ENCODE measurements at places on chromosomes 12 and 14.

DNA sequence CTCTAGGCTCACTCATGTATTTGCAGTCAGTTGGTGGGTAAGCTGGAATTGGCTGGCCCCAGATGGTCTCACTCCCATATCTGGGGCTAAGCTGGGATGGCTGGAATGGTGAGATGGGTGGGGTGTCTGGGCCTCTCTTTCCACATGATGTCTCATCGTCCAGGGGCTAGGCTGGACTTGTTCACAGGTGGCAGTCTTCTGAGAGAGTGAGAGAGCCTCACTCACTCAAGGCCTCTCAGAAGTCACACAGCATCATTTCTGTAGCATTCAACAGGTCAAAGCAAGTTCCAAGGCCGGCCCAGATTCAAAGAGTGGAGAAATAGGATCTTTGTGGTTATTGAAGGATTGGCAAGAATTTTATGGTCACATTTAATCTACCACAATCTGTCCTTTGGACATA lies 102.7 kb downstream of the UNC79 start:
- no peak for DNase-seq

DNA sequence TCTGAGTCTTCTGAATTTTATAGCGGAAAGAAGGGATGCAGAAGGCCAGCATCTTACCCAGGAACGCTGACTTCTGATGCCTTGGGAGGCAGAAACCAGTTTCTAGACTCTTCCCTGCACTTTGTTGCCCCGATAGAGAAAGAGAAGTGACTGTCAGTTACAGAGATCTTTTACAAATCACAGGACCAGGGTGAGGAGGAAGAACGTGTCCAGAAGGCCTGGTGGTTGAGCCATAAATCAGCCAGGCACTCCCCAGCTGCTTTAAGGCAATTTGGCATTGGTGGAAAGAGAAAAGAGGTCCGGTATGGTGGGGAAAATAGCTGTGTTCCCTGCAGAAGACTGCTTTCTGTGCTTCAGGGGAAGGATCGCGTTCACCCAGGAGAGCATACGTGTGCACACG lies 88.7 kb upstream of the KCNA1 start:
- no peak for DNase-seq

- no peak for DNase-seq
These were observed 90.1 kb downstream of the HELB start for GRCh38 chr12:66392266-66392915.

DNA sequence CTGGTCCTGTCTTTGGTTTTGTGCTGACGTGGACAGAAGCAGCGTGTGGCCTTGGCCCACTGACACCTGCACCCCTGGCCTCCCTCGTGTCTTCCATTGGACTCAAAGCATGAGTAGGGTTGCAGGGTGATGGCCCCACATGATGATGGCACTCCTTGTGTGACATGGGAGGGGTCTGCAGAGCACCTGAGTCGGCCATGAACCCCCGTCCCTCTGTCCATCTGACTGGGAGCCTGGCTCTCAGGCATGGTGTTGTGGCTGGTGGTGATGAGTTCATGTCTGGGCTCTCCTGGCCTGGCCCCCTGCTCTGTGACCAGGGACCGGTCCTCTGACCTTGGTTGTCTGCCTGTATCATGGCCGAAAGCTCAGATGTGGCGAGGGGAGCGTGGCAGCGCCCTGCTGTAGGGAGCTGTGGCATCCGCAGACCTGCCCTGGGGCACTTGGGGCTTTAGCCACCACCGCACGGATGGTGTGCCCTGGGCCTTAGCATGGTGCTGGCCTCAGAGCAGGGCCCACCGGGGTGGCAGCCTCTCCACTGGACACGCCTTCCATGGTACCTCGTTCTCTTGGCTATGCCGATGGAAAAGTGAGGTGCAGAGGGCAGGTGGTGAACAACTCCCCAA lies 16.7 kb downstream of the ULK1 start:
- DNase-seq: no peak

DNA sequence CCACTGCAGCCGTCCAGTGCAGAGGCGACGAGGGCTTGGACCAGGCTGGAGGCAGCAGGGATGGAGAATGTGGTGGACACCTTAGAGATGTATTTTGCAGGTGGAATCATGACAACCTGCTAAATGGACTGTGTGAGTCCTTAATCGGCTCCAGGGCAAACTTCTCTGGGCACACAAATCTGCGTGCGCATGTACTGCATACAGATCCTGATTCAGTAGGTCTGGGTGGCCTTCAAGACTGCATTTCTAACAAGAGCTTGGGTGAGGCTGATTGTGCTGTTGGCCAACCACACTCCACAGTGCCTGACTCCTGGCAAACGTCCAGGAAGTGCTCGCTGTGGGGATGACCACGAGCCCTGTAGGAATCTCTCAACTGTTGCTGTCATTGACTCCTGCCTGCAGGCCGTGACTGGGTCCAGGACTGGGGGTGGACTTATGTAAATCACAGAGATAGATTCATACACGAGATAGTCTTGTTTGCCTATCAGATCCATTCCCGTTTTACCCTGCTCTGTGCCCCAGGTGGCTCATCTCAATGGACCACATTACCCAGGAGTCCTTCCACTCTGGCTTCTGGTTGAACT lies 27.2 kb downstream of the JDP2 start:
- DNase-seq: peak; percentile 61

GRCh38 chr12:56808954-56809353 lies 45.8 kb downstream of the HSD17B6 start:
- no peak for DNase-seq

DNA sequence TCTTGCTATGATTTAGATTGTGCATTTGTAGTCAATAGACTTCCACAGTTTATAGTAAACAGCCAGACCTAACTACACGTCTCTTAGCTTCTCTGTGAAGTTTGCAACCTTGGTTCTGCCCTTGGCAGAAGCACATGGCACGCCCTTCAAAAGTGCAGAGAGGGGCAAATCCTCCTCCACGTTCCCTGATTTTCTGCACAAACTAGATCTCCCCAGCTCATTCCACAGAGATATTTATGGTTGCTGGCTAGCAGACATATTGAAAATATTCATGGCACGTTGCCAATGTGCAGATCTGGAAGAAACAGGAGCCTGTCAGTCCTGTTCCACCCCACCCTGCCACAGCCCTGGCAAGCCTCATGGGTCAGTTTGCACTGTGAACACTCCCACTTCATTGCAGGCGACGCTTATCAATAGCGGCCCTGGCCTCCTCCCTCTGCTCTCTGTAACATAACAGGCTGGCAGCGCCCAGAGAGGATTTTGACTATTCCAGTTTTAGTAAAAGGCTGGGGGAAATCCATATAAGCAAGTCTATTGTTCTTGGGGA lies 6.5 kb upstream of the LGALS3 start:
- DNase-seq: peak; percentile 78

DNA sequence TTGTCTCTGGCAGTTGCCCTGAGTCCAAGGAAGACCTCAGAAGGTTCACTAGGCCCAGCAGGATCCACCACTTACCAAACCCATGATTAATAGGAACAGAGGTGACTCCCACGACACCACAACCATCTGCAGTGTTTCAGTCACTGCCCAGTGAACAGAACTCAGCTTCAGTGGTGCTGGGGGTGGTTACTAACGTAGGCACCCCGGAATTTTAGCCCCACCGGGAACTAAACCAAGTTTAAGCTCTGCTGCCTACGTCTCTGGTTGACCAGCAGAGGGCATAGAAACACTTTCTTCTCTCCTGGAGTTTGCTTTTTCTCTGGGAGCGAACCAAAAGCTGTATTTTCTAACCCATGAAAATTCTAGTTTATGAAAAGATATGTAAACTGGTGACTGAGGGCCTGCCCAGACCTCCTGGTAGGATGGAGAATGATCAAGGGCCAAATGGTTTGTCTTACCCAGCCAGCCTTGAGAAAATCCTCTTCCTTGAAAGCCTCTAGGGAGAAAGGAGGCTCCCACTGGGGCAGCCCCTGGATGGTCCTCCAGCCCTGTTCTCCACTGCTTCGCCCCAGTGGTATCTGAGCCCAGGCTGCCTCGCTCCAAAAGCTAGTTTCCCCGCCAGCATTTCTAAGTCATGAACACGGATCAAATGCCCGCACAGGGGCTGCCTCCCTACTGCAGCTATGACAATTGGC lies 379.8 kb downstream of the DPF3 start:
- DNase-seq: no peak

- no peak for DNase-seq
These were observed 118.7 kb upstream of the MDM1 start for GRCh38 chr12:68450947-68451260.

- no peak for DNase-seq
These were observed 42.0 kb upstream of the A2ML1 start for GRCh38 chr12:8780389-8780788.

DNA sequence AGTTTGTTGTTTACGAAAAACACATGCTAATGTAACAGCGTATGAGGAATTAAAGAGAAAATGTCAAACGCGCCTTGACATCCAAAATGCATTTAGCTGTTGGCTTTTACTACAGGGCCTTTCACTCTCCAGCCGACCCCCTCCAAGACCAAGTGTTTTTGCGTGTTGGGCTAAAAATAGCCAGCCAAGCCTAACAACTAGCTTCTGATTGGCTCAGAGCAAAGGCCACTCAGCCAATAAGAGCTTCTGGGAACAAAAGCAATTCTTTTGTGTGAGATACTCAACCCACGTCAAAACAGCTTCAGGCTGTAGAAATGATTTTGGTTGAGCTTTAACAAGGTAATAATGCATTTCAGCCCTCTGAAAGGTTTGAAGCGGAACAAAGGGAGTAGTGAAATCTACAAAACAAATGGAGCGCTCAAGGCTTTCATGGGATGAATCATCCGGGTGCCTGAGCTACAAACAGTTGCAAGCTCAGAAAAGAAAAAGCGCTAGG lies 198.7 kb upstream of the DCN start:
- peak; percentile 69 for DNase-seq

DNA sequence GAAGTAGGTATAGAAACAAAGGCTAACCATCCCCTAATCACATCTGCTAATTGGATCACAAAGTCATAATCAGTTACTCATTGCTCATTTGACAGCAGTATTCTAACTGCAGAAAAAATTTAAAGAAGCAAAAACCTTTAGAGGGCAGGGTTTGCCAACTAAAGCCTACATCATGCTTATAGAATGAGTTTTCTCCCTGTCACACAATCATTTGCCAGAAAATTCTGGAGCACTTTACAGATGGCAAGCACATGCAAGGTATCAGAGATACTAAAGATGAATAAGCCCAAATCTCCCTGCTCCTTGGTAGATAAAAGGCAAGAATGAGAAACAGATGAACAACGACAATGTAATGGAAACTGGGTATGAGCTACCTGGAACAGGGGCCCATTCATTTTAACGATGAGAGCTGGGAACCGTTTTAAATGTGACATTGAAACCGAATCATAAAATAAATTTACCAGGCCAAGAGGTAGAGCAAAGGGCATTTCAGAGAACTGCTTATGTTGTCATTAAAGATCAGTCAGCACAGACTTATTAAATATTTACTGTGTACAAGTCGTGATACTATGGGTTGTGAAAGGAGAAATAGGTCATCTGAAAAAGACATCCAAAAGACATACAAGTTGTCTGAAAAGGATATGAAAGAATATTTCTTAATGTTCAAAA lies 211.4 kb upstream of the ABCD2 start:
- DNase-seq: no peak

DNA sequence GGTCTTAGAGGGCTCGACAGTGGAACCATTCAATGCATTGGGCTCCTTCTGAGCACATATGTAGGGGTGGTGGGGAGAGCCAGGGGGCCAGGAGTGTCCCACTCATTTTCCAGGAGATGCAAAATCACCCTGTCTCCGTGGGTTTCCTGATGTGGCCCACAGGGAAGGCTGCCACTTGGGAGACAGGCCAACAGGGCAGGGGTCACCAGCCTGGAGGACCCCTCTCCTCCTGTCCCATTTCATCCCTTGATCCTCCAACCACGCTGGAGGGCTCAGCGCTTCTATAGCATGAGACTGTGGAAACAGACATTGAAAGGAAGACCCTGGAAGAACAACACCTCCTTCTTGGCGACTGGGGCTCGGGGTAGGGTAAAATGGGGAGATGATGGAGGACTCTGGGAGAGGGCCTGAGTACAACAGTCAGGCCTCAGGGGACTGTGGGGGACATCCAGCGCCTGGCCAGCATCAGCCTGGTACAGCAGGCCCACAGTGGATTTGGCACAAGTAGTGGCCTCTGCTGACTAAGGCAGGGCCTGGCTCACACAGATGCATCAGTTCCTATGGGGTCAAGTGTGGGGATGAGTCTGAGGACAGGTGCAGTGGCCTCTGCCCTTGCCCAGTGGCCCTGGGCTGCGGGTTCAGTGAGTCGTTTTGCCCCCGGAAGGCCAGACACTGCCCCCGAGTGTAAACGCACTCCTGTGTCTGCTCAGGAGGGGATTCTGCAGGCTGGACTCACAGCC lies 68.0 kb downstream of the PRIMA1 start:
- no peak for DNase-seq

GRCh38 chr14:78157494-78158437 lies 12.4 kb upstream of the NRXN3 start:
- peak; percentile 17 for DNase-seq

DNA sequence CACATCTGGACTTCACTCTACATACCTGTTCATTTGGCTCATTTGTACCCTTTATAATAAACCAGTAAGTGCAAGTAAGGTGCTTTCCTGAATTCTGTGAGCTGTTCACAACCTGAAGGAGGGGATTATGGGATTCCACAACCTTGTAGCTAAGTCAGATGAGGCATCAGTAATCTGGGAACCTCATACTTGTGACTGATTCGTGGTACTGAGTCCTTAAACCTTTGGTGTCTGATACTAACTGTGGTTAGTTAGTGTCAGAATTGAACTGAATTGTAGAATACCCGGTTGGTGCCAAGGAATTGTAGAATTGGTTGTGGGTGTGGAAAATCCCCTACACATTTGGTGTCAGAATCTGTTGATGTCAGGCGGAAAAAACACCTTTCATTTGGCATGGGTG lies 83.4 kb downstream of the TMX1 start:
- DNase-seq: no peak

DNA sequence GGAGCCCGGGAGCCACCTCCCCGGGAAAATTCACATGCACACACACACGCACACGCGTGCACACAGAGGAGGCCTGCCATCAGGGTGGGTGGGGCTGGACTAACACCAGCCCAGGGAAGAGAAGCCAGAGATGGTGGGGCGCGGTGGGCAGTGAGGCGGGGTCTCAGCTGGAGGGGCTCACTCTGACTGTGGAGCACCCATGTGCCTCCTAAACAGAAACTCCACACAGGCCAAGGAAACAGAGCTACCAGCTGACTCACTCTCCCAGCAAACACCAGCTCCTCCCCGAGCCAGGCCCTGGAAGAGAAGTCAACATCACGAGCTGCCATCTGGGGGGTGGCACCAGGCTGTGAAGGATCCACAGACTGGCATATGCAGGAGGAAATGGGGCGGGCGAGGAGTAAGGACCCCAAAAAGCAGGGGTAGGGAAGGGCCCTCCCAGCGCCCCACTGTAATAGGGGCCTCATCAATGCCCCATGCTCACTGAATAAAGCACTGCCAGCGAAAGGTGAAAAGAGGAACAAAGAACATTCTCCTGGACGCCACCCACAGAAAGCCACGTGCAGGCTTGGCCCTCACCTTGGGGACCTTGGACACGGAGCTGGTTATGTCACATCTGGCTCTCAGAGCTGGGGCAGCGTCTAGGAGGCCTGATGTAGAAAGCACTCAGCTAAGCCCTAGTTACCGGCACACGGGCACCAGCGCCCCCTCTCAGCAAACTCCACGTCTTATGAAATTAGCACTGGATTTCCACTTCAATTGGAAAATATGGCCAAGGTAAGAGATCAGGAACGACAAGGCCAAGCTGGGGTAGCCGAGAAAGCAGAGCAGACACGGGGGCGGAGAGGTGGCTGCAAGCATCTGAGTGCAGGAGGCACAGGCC lies 8.4 kb upstream of the INF2 start:
- no peak for DNase-seq
